ENCODE measurements at places on chromosomes 7 and 10.

GRCh38 chr7:4188651-4189050 is 493.4 kb upstream of the FOXK1 start:
- DNase-seq: no peak

- DNase-seq: no peak
Measured at GRCh38 chr10:51389415-51390321, 309.7 kb downstream of the CSTF2T start.

DNA sequence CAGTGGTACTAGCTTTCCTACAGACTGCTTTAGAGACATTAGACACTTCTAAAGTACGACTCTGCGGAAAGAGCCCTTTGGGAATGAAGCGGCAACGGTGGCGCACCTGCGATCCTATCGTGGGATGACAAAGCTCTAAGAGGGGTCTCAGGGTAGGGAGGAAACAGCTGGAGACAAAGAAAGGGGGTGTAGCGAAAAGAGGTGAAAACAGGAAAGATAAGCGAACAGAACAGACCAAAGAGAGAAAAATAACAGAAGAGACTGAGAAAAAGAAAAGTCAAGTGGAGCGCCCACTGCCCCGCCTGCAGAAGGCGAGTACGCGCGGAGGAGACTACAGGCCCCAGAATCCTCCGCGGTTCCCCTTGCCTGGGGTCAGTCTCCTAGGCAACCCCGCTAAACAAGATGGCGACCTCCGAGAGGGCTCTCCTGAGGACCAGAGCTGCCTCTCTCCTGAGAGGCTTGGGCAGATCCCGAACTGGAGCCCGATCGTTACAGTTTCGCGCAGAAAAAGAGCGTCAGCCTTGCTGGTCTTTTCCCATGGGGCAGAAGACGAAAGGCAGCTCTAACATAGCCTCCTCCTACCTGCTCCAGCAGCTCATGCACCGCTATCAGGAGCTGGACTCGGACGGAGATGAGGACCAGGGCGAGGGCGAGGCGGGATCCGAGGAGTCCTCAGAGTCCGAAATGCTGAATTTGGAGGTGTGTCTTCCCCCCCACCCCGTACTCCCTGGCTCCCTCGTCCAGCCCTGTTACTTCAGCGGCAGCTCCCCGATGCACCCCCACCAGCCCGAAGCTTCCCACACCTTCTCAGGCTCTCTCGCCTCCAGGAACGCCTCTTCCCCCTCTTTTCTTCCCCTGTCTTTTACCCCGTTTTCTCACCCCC is at the start of gene LRGUK:
LRGUK (plus strand) TSS at position 375 of the 883 bp plus-strand sequence; CDS start at position 403, 28 bp downstream.
- peak; percentile 17 for DNase-seq

- no peak for DNase-seq
Measured at GRCh38 chr7:111242141-111242755, 151.3 kb downstream of the LRRN3 start.

- DNase-seq: no peak
Measured at GRCh38 chr10:122040786-122041185, 51.8 kb downstream of the TACC2 start.

DNA sequence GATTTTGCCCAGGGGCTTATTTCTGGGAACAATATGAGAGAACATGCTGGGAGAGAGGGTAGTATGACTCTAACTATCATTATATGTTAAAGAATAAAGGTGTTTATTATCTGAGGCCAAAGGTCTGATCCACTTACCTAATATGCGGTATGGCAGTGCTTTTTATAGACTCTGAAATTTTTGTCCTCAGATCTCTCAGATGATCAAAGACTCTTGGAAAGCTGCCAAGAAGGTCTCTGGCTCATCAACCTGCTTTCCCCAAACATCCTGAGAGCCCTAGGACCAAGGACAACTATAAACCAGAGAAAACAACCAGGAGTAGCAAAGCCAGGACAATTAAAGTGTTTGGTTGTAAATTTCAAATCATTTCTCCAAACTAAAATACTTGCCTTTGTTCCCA is 255.7 kb upstream of the LRRN3 start:
- no peak for DNase-seq

DNA sequence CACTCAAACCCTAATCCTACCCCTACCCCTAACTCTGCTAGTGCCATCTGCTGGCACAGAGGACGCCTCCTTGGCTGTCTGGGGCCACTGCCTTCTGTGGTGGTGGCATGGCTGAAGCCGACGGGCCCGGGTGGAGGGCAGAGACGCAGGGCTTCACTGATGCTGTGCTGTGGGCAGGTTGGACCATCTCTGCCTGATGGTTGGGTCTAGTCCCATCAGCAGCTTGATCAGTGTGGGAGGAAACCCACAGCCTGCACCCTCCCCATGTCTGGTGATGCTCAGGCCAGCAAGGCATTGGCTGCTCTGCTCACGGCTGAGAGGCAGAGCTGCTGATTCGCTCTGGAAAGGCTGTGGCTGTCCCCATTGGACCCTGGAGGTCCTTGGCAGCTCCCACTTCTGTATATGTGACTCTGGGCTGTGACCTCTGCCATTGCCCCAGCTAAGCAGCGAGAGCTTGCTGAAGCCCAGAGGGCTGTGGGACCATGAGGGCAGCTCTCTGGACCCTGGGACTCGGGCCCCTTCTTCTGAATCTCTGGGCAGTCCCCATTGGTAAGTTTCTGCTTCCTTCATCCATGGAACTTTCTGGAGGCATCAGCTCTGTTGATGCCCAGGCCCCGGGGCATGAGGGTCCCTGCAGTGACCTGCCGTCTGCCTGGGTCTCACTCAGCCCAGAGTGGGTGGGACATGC is at the start of gene SCART1:
SCART1 (plus strand) TSS at position 430 of the 688 bp plus-strand sequence; CDS start at position 483, 53 bp downstream.
- no peak for DNase-seq

DNA sequence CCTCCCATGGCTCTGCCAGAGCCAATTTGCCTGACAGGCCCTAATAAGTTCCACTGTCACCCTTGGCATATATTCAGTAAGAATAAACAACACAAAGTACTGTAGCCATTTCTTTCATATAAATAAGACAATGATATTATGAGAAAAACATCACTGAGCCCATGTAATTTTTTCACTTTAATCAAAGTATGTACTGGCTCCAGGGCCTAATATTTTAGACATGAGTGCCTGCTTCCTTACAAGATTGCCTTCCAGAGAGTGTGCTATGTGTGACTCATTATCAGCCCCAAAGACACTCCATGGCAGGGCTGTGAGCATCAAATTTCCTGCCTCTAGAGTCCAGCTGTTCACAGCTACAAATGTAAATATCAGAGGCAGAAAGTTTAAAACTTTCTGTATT is 297.6 kb downstream of the LHFPL3 start:
- no peak for DNase-seq

DNA sequence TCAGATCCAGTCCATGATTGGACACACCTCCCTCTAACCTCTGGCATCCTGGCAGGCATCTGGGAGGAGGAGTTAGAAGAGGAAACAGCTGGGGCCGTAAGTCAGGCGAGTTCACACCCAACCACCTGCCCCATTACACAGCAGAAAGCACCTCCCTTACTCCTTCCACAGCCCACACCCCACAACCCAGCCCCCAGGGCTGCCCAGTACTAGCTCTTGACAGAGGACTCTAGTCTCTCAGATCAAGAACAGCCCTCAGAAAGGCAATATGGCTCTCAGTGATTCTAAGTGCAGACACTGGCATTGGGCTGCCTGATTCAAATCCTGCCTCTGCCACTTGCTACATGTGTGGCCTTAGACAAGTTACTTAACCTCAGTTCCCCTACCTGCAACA is 34.1 kb downstream of the KCNMA1 start:
- DNase-seq: no peak
